HT-29 (cell line): ENCODE measurements at places on chromosomes 11 and 22.

GRCh38 chr11:128595775-128596174 is 8.4 kb upstream of the ETS1 start:
- DNase-seq: no peak

DNA sequence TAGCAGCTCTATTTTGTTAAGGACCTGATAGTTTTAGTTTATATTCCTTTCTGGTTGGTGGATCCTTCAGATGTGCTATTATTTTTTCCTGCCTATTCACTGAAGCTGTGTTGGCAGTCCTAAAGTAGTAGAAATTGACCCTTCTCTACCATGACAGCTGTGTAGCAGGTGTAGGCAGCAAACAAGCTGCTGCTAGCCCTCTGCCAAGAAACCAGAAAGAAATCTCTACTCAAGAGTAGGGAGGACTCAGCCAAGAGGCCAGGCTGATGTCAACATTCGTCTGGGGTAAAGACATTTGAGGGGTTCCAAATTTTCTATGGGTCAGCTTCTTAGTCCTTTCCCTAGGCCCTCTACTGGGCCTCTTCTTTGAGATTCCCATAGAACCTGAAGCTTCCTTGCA is 51.2 kb downstream of the CSTF3 start:
- DNase-seq: no peak

- no peak for DNase-seq
These were observed 758.4 kb downstream of the KCNA4 start for GRCh38 chr11:29258411-29258810.

DNA sequence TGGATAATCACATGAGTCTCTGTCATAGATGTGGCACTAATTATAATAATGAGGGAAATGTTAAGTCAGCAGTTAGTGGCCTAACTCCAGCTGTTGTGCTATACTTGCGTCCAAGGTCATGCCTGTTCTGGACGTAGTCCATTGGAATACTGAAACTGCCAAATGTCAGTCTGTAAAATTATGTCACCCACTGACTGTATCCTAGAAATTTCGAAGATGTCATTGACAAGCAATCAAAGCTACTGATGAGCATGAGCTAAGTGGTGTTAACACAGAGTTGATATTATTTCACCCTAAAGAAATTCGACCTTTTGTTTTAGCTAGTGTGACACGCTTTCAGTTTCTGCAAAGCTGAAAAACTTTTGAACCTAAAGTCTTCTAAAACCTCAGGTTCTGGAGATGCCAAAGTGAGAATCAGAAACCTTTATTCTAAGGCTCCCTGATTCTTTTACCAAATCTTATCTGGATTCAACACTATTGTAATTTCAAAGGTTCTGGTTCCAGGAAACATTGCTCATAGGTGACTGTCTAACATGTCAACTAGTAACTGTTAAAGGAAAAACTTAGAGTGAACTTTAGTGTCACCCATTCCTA is 14.9 kb upstream of the ME3 start:
- no peak for DNase-seq

- DNase-seq: peak; percentile 92
These were observed 34.1 kb downstream of the NEU3 start for GRCh38 chr11:75022759-75023396.

- DNase-seq: no peak
These were observed 64.5 kb upstream of the NECTIN1 start for GRCh38 chr11:119793335-119793984.

DNA sequence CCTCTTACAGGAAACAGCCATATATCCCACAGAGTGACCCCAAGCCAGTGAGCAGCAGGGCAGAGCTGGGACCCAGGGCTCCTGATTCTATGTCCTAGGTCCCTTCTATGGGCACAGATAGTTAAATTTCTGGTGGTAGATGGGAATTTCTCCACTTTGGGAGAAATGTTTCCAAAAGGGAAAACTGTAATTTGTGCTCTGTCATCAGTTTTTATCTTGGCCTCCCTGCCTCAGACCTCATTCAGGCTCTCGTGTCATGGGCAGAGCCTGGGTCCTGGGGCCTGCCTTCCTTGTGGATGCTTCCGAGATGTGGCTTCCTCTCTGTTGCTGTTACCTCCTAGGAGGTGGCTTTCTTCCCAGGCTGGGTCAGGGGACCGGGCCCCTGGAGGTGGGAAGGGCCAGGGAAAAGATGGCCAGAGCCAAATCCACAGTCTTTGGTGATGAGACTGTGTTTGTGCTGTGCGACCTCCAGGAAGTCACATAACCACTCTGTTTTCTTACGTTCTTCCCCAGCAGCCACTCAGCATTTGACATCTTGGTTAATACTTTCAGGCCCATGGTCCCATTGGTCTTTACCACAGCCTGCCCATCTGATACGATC is 8.6 kb downstream of the LRRC32 start:
- no peak for DNase-seq

- no peak for DNase-seq
These were observed 96.4 kb upstream of the BIRC3 start for GRCh38 chr11:102220728-102221467.

DNA sequence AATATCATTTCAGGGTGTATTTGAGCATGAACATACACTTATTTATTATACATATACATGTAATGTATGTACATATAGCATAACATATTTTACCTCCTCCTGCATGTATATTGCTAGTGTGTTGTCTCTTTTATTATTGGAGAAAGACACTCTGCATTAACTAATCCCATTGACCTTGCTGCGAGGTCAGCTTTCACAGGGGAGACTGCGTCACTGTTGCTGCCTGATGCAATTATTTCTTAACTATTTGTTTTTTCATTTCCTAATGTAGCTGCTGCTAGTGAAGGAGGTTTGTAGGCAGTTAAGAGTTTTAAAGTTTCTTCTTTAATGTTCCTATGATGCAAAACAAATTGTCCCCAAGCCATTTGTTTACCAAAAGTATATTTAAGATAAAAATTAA is 185.4 kb upstream of the CNTN5 start:
- DNase-seq: no peak

- no peak for DNase-seq
These were observed 190.4 kb downstream of the MN1 start for GRCh38 chr22:27610863-27611786.

DNA sequence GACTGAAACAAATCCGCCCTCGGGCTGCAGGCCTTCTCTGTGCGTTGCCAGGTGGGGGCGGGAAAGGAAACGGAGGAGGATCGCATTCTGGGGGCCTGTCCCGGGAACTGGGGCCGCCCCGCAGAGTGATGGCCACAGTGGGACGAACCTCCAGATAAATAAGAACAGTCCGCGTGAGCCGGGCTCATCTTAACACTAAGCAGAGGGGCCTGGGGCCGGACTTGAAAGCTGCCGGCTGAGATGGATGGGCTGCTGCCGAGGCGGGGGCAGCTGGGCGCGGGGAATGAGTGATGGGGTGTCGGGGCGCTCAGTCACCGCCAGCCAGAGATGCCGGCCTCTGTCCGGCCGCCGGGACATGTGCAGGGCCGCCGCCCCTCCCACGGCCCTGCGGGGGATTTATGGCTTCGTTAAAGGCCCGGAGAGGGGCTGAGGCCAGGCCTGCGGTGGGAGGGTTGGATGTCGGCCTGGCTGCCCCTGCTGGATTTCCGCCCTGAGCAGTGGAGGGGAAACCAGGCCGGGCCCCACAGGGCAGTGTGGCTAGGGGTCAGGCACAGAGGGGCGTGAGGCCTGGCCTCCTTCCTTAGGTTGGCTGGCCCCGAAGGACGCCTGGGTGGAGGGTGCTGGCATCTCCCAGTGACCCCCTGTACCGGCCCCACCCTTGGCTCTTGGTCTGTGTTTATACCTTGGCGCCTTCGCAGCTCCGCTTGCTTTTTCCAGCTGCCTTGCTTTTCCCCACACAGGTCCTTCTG is 45.3 kb upstream of the CD82 start:
- no peak for DNase-seq

GRCh38 chr22:23395530-23396361 is 184.3 kb downstream of the IGLL1 start:
- no peak for DNase-seq

DNA sequence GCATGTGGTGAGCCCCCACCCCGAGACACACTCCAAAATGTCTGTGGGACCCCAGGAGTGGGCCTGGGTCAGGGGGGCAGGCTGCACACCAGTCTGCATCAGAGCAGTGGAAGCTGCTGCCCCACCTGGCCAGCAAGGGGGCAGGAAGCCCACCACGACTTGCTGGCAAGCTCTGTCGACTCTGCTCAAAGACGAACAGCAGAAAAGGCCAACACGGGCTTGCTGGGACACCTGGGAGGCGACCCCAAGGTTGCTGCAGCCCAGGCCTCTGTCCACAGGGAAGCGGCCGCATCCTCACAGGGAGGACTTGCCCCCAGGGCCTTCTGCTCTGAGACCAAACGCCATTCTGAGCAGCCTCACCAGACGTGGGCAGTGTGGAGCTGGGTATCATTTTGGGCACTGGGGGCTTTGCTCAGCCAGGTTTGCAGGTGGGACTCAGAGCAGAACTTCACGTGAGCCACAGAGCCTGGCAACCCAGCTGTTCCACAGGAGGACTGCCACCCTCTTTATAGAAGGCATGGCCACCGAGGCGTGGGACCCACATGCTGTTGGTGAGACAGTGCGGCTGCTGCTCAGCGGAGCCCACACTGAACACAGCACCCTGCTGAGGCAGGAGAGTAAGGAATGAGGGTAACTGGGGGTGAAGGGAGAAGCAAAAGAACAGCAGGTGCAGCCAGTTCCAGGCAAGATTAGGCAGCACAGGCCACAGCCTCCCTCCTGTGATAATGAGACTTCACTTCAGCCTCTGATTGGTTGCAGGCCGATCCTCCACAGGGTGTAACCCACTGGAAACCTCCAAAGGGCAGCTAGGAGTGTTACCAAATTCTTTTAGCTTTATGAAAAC is 11.0 kb downstream of the IL17REL start:
- DNase-seq: no peak

- peak; percentile 71 for DNase-seq
These were observed 27.8 kb upstream of the PPARA start for GRCh38 chr22:46122511-46122971.

DNA sequence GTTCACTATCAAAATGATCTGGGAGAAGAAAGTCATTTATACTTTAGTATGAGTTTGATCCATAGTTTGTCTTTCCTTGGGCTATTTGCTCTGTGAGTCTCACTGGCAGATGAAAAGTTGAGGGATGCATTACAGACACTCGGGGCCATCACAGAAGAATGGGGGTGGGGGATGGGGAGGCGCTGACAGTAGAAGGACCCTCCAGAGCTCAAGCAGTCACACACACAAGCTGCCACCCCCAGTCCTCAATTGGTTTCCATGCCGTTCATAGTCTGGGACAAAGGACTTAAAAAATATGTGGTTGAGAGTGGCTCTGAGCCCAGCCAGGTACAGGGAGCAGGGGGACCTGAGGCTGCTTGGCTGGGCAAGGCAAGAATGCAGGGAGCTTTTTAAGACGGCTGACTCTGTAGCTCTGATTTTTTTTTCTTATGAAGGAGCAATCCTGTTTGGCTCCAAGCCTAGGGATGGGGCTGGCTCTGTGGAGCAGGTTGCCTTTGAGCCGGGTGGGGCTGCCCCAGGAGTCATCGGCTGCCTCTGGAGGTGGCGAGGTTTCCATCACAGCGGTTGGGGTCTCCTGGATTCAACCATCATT is 13.3 kb upstream of the ANO1 start:
- DNase-seq: no peak

DNA sequence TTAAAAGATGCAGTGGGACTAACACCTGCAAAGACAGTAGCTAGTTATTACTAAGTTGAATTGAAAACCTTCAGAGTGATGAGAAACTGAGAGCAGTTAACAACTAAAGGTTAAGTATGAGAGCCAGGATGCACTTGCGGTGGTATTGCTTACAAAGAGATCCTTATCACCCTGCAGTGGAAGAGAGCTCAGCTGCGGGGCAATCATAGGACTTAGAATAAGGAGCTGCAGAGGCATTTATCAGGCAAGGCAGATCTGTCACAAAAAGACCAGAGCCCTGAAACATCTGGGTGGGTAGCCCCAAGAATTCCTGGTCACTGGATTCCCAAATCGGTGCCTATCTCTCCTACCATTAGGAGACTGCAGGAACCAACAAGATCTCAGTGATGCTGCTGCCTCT is 34.3 kb upstream of the CFAP300 start:
- no peak for DNase-seq

GRCh38 chr11:95359756-95360155 is 128.8 kb upstream of the SESN3 start:
- DNase-seq: no peak

DNA sequence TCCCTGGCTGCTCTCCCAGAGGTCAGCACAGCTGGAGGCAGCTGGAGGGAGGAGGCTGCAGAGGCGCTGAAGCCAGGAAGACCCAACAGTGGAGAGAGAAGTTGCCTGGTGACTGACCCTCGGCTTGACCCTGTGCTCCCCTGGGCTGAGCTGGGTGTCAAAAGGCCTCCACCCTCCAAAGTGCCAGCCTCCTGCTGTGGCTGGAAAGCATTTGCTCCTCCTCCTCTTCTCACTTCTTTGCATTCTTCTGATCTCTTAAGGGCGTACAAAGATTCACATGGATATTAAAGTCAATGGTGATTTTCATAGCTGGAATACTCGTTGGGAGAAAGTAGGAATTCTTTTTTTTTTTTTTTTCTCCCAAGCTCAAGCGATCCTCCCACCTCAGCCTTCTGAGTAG is 91.7 kb downstream of the MED15 start:
- no peak for DNase-seq

- no peak for DNase-seq
These were observed 49.3 kb upstream of the LMO1 start for GRCh38 chr11:8312986-8313385.

- DNase-seq: no peak
These were observed 140.4 kb upstream of the TBCEL start for GRCh38 chr11:120883404-120884080.

DNA sequence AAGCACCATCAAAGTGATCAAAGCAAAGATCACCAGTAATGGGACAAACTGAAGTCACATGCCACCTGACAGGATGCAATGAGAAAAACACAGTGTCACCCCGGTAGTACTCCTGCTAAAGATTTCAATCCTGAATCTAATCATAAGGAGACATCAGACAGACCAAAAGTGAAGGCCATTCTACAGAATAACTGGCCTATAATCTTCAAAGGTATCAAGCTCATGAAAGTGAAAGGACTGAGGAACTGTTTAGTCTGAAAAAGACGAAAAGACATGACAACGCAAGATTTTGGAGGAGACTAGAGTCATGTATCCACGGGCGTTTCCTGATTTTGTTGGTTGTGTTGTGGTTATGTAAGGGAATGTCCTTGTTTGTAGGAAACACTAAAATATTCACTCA is 42.4 kb upstream of the TSKU start:
- DNase-seq: no peak

DNA sequence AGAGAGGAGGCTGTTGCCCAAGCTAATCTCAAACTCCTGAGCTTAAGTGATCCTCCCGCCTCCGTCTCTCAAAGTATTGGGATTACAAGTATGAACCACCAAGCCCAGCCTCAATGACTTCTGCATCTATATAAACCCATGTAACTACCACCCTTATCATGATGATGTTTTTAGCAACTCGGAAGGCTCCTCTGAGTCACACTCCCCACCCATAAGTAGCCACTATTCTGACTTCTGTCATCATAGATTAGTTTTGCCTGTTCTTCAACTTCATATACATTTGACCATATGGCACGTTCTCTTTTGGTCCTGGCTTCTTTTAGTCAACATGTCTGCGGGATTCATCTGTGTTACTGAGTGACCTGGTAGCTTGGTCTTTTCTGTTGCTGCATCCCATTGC is 6.4 kb upstream of the FOSL1 start:
- no peak for DNase-seq

- peak; percentile 68 for DNase-seq
These were observed 65.1 kb upstream of the LRRC55 start for GRCh38 chr11:57116654-57117053.

GRCh38 chr11:69765498-69765995 is 9.6 kb downstream of the FGF4 start:
- no peak for DNase-seq
